ENCODE measurements at places on chromosomes 16 and 17.

- no peak for DNase-seq
Measured at GRCh38 chr17:63983320-63983719, 10.6 kb upstream of the SCN4A start.

DNA sequence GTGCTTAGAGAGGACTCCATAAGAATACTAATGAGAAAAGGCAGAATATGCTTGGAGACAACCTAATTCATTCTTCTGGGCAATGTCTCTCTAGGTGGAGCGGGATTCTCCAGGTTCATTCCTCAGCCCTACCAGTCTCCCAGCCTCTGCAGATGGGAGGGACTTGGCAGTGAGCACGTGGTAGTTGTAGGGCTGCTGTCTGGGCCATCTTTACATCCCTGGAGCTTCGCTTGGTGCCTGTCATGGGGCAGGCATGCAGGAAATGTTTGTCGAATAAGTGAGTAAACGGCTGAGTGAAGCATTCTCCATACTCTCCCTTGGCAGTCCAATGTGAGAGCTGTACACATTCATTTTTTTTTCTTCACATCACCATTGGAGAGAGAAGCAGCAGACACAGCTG lies 387.5 kb downstream of the UTP18 start:
- no peak for DNase-seq

DNA sequence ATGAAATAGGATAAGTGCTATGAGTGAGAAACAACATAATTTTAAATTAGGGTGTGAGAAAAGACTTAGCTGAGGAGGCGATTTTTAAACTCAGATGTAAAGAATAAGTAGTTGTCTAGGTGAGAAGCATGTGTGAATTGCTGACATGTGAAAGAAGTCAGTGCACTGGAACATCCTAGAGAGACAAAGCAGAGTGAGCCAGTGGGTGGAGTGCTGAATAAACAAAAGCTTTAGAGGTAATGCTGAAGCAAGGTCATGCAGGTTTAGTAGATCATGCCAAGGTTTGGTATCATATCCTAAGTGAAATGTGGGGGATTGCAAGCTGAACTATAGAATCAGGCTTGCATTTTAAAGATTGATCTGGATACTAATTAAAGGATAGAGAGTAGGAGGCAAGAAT lies 89.4 kb downstream of the KIF2B start:
- DNase-seq: no peak

DNA sequence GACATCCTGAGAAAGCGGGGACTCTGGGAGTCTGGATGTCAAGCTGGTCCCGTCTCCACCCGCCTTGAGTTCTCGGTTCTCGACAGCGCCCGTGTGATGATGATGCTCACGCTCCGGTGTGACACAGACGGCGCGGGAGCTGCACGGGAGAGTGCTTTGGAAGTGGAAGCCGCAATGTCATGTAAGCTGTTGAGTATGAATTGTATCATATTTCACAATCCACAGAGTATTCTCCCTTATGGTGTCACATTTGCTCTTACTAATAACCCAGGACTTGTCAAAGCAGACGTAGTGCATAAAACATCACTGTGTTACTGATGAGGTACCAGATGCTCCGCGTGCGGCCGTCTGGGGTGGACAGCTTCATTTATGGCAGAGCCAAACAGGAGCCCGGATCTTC lies 217.5 kb upstream of the CHMP6 start:
- no peak for DNase-seq

DNA sequence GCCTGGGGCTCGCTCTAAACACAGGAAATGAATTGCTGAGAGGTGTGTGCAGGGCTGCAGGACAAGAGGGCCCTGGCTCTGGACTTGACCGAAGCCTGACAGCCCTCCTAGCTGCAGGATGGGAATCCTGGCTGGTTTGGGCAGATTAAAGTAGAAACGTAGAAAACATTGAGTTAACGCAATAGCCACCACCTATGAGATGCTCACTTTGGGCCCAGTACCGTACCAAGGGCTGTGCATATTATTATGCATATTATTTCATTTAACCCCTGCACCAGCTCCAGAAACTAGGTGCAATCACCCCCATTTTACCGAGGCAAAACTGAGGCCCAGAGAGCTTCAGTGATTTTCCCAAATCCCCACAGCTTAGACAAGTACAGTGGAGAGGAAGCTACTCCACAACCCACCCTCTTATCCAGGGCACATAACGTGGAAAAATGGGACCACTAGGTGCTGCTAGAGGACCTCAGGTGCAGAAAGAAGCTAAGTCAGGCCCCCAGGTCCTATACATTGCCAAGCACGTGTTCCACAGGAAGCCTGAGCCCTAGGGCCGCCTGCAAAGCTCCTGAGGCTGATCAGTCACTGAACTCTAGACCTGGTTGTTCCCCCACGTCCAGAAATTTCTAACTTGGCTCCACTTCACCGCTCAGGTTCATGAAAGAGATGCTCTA lies 79.2 kb downstream of the MYH11 start:
- no peak for DNase-seq
